ENCODE measurements at places on chromosomes 2 and 18.

- DNase-seq: no peak
Measured at GRCh38 chr2:176117162-176117822, 714 bp downstream of the HOXD10 start.

- no peak for DNase-seq
Measured at GRCh38 chr18:11983592-11983991, 2.3 kb downstream of the IMPA2 start.

- no peak for DNase-seq
Measured at GRCh38 chr2:141207036-141207385, 923.8 kb downstream of the LRP1B start.

DNA sequence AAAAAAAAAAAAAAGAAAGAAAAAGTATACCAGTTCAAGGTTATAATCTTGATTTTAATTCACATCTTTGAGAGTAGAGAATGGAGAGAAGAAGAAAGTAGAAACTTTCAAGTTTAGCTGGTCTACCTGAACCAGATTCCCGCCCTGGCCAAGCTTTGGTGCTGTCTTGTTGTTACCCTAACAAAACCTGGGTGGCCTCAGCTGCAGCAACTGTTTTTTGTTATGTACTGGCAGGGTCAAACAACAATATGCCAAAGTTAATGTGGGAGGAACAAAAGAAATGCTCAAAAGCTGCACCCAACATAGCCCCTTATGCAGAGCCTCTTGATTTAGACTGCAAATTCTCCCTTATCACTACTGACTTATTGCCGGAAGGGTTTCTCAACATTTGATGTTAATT, 165.3 kb upstream of the TFPI start:
- DNase-seq: no peak
